ENCODE measurements at places on chromosomes 12 and 14.
A peak's percentile ranks its signal among the peaks of the same experiment; 100 is the strongest.

DNA sequence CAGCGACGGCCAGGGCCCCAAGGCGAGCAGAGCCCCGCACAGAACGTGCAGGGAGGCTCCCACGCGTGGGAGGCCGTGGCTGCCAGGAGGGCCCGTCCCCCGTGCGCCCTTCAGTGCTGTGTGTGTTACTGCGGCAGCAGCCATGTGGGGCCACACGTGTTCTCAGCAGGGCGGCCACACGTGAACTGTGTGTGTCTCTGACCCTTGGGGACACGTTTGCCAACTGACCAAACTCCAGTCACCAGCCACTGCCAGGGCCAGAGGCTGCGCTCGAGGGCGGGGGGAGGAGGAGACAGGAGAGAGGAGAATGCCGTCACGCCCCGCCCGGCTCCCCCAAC, 57.7 kb downstream of the GALNT9 start:
- no peak for DNase-seq

- no peak for DNase-seq
Observed at GRCh38 chr14:71267691-71268090, 360.4 kb downstream of the PCNX1 start.

GRCh38 chr14:90976101-90976500, 84.3 kb downstream of the RPS6KA5 start:
- no peak for DNase-seq

- DNase-seq = no peak
Observed at GRCh38 chr14:104395276-104395675, 184.3 kb upstream of the C14orf180 start.

- DNase-seq = no peak
Observed at GRCh38 chr14:37215345-37215744, 17.6 kb downstream of the MIPOL1 start.

DNA sequence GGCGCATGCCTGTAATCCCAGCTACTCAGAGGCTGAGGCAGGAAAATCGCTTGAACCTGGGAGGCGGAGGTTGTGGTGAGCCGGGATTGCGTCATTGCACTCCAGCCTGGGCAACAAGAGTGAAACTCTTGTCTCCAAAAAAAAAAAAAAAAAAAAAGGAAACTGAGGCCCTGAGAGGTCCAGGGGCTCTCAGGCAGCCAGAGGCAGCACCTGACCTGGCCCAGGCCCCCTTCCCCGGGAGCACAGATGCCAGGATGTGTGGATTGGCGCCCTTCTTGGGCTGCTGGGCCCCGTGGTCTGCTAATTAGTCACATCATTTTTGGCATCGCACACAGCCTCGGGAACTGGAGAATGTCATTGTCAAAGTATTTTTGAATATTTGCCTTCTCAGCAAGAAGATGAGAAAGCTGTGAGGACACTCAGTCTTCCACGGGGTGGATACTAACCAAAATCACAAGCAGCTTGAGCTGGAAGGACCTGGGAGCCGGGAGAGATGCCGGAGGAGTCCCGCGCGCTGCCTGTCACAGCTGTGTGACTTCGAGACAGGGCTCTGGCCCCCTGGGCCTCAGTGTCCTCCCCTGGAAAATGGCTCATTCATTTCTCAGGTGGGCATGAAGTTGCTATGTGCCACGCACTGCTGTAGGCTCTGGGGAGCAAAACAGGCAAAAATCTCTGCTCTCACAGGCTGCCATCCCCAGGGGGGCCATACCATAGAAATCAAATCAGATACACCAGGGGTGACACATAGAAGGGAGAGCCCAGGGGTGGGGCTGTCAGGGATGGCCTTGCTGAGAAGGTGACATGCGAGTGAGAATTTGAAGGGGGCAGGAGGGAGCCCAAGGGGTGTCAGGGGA, 12.5 kb upstream of the RCOR1 start:
- no peak for DNase-seq

DNA sequence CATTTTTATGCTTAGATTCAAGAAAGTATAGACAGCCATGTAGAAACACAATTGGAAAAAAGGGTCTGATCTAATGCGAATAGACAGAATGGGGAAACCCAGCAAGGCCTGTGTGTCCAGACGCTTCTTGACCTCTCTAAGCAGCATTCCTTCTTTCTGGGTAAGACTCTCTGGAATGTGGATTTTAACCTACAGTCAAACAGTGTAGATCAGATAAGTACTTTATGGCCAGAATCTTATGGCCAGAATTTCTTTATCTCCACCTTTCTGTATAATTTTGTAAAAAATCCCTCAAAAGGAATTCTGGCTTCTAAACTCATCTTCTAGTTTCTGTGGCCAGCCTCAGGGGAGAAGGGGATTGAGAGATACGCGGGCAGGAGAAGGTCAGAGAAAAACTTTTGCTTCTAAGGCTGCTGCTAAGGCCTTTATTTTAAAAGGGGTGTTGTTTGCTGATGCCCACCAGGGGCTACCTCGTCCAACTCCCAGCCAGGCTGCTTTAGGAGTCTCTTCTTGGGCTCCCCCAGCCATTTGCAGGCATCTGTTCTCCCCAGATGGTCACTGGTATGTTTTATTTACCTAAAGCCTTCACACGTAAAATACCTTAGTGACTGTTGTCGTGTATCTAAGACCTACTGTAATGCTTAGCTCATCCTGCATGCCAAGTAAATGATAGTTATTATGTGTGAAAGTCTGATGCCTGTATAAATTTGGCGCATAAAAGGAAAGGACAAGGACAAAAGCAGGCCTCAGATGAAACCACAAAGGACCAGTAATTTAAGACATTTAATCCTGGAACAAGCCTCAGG, 68.4 kb downstream of the ANO6 start:
- no peak for DNase-seq

DNA sequence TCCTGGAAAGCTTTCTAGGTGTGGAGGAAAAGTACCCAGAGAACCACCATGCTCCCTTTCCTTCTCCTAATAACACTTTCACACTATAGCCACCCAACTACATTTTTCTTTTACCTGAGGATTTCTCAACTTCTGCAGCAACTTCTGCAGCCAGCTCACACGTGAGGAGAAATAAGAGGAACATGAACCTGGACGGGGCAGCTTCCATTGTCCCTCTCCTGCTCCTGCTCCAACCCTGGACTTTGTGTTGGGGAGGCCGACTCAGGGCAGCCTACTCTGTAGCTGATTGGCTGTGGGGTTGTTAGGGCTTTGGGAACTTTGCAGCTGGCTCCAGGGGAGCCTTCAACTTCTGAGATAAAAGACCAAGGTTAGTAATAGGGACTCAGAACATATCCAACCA, at the start of gene ERP27:
ERP27 (minus strand) TSS at position 237 of the 400 bp plus-strand sequence; CDS start at position 208, 29 bp downstream.
- no peak for DNase-seq

GRCh38 chr14:31880935-31881334, 196.2 kb upstream of the ARHGAP5 start:
- DNase-seq = no peak

DNA sequence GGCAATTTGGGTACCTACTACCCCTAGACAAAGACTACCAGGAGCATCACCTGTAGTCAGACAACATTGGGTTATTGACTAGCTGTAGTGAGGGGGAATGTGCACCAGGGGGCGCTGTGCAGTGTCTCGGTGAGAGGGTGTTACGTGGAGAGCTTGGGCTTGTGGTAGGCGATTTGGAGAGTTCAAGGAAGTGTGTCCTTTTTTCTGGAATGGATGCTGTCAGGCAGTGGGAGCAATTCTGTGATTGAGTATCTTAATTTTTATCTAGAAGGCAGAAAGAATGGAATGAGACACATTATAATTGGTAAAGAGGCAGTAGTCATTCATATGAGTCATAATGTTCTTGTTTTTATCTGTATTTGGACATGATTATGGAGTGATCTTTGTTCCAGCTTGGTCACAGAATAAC, 187.7 kb downstream of the GALC start:
- no peak for DNase-seq

GRCh38 chr12:132614861-132615578, 3.6 kb upstream of the P2RX2 start:
- DNase-seq = peak; percentile 19

GRCh38 chr14:91246051-91246852, 1.7 kb upstream of the GPR68 start:
- DNase-seq = no peak

GRCh38 chr14:29527286-29527685, 400.4 kb downstream of the PRKD1 start:
- no peak for DNase-seq

DNA sequence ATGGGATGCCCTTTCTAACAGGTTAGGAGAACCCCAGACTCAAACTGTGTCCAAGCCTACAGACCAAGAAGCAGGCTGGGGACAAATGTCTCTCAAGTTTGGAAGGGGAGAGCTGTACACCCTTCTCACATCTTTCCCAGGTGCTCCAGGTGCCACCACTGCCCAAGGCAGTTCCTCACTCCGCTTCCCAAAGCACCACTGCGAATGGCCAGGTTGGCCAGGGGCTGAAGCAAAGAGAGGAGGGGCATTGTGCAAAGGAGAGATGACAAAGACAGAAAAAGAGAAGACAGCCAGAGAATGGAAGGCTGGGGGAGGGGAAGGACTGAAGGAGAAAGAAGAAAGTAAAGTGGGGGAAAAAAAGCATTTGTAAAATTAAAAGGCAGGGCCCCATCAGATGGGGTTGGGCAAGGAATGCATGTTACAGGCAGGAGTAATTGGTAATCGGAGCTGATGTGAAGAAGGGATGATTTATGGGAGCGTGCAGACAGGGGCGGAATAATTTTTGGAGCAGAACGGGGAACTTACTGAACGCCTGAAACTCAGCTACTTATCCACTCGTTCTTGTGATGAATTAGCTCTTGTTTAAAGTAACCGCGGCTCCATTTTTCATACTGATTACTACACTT, 165.8 kb downstream of the ESRRB start:
- no peak for DNase-seq

- no peak for DNase-seq
Observed at GRCh38 chr12:57592551-57593165, 1.7 kb downstream of the PIP4K2C start.

DNA sequence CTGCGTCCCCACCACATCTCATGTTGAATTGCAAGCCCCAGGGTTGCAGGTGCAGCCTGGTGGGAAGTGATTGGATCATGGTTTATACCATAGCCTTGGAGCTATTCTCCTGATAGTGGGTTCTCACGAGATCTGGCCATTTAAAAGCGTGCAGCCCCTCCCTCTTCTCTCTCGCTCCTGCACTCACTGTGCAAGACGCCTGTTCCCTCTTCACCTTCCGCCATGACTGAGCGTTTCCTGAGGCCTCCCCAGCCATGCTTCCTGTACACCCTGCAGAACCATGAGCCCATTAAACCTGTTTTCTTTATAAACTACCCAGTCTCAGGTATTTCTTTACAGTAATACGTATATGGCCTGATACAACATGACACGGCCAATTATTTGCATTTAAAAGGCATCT, 146.6 kb downstream of the RIMBP2 start:
- no peak for DNase-seq

DNA sequence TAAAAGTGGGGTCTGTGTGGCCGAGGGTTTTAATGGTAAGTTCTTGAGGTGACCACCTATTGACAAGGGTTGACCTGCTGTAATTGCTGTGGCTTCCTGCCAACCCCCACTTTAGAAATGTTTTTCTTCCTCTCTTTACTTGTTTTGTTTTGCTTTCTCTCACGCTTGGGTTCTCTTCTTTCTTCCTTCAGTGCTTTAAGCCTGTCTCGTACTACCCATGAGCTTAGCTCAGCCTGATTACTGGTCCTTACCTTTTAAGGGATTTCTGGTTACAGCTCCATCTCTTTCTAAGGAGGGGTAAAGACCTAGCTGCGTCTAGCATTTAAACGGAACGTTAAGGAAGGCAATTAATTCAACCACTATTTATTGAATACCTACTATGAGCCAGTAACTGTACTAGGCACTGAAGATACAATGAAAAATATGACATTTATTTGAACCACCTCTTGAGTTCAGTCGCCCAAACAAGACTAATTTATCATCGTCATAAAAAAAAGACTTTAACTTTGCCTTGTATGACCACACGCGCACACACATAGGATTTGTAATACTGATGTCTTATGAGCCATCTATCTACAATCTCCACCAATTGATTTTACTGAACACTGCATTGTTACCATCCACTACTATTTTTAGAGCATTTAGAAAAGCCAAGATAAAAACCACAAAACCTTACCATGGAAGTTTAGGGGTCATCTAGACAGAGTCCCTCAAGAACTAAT, 888 bp upstream of the PPP1R12A start:
- peak; percentile 12 for DNase-seq

GRCh38 chr12:117733549-117733805, 235.3 kb downstream of the KSR2 start:
- no peak for DNase-seq

DNA sequence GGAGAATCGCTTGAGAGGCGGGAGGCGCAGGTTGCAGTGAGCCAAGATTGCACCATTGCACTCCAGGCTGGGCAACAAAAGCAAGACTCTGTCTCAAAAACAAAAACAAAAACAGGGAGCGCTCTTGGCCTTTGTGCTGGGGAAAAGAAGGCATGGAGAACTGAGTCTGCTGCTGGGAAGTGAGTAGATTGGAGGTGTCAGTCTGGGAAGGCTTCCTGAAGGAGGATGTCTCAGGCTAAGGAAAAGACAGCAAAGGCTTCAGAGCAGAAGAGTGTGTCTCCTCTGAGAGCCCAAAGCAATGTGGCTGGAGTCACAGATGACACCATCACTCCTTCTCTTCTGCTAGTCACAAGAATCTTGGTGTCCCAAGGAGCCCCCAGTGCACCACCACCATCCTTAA, 21.0 kb upstream of the KRT18 start:
- no peak for DNase-seq

GRCh38 chr12:66713984-66714383, 35.1 kb upstream of the GRIP1 start:
- no peak for DNase-seq

- DNase-seq = no peak
Observed at GRCh38 chr14:34046799-34047520, 96.1 kb upstream of the EGLN3 start.

GRCh38 chr12:1360441-1361210, 233.8 kb downstream of the FBXL14 start:
- no peak for DNase-seq

DNA sequence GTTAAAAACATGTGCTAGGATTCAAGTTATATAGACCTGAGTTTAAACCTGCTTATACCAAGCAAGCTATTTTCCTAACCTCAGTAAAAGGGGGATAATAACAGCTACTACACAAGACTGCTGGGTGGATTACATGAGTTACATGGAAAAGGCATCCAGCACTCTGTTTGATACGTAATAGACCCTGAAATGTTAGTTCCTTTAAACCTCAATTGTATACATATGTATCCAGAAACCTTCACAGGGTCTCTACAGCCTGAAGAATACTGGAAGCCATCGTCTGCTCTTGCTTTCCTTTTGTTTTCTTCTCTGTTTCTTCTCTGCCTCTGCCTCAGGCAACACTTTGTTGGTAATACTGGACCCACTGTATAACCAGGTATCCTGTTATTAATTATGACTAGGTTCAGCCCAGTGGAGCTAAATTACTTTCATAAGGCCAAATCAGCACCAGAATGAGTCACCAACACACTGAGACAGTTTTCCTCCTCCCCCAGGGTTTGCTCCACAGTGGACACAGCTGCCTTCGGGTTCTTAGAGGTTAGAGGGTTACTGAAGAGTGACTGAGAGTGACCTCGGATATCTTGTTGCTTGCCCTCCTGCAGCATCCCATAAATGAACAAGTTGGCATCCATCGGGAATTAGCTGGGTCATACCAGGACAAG, 127.1 kb downstream of the CAPZA3 start:
- DNase-seq = no peak

DNA sequence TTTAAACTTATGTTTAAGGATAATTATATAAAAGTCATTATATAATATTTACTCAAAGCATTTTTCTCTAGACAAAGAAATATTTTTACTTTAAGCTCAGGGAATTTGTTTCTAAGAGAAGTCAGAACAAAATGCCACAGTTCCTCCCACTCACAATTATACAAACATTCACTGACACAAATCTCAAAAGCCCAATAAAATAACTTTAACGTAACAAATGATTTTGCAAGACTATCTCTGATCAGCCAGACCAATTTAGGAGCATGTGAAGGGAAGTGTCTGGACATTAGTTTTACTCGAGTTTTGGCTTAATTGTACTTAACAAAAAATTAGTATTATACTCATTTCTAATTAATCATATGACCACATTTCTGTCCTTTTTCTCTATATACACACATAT, 41.2 kb downstream of the COCH start:
- no peak for DNase-seq
